ENCODE measurements at places on chromosomes 4 and X.

- DNase-seq: no peak
These were observed 11.3 kb downstream of the TMEM255A start for GRCh38 chrX:120299928-120300327.

GRCh38 chr4:4984186-4984585 lies 35.1 kb downstream of the CYTL1 start:
- DNase-seq: no peak

GRCh38 chr4:109301651-109302360 lies 652 bp downstream of the COL25A1 start:
- DNase-seq: no peak

GRCh38 chr4:24888475-24889344 lies 24.1 kb downstream of the CCDC149 start:
- DNase-seq: no peak

DNA sequence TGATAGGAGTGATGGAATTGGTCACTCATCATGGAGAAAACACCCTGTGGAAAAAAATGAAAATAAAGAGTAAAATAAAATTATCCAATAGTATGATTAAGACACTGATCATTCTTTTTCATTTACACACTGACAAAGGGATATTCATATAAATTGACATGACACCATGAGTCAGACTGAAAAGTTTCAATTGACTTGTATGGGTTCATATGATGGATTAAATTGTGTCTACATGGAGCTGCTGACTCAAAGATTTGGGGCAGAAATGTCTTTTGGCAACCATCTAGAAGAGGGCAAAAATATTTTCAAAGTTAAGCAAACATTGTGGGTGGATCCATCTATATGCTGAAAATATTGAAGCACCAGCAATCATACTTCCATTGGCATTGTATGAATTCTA lies 153.4 kb upstream of the PPP3CA start:
- DNase-seq: no peak

DNA sequence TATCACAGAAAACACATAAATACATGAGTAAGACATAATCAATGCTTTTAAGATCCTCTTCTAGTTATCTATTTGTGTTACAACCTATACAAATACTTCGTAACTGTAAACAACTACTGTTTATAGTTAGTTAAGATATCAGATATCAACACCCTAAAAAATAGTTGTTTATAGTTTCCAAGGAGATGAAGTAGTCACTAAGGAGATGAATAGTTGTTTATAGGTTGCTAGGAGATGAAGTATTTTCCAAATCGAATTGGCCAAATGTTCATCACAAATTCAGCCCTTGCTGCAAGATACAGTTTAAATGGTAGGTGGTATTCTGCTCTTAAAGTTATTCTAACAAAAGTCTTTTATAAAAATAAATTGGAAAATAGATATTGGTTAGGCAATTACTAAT lies 618.2 kb upstream of the PCDH10 start:
- DNase-seq: no peak

GRCh38 chr4:86036736-86037135 lies 323.1 kb downstream of the MAPK10 start:
- DNase-seq: no peak

DNA sequence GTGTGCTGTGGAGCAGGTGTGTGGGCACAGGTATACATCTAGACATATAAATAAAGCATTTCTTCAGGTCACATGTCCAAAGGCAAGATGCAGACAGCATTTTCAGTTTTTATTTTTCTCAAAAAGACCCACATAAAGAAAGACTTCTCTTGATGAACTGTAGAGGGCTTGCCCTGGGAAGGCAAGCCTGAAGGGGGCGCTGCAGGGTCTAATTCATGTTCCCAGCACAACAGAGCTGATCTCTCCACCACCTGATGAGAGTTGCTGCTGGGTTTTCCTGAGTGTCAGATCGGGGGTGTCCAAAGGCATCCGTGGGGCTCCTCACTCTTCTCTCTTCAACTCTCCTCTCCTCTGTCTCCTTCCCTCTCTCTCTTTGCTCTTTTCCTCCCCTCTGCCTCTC lies 26.6 kb downstream of the ADRA2C start:
- no peak for DNase-seq

DNA sequence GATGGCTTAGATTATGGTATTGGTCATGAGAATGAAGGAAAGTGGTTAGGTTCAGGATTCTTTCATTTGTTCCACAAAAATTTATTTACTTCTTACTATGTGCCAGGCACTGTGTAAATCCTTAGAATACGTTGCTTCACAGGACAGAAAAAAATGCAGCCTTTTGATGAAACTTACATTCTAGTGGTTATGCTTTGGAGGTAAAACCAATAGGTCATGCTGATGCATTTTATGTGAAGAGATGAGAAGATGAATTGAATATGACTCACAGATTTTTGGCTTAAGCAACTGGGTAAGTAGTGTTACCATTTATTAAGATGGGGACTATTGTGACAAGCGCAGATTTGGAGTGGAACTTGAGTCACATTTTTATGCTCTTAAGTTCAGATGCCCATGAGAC lies 165.3 kb downstream of the GLRA2 start:
- DNase-seq: no peak

DNA sequence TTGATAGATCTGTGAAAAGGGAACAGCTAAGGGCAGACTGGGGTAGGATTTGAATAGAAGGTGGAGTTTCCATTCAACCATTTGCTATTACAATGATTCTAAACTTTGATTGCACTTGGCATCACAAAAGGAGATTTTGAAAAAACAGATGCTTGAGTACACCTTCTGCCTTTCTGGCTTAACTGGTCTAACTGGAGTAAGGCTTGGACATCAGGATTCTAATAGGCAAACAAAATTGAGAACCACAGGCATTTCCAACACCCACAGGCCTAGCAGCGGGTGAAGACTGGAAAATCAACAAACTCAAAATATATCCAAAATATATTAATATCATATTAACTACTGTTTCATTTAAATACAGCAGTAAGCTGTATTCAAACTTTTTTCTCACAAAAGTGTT lies 1.9 kb upstream of the VEGFC start:
- no peak for DNase-seq

DNA sequence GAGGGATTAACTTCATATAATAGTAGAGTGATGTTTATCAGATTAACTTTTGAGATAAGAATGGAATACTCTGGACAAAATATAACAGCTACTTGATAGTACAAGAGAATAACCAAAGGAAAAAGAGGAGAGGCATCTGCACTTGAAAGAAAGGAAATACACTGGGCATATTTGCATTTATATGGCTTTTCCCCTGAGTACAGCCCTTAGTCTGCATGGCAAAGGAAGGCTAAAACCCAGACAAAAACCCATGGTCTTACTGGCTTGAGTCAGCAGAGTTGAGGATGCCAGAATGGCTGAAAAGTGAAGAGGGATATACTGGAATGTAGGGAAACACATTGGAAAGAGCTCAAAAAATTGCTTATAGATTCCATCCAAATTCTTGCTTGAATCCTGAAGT lies 101.6 kb downstream of the COL4A5 start:
- no peak for DNase-seq

DNA sequence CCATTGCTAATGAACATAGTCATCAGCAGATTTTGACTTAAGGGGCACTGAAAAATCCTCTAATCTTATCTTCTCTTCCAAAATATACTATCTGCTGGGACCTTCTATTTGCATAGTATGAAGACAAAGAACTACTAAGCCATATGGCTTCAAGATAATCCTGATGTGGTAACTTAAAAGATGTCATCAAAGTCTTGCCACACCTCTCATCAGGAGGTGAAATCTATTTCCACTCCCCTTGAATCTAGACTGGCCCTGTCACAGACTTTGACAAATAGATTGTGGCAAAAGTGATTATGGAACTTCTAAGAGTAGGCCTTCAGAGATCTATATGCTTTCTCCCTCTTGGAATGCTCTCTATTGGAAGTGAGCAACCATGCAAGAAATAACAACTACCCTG lies 27.3 kb upstream of the TET2 start:
- DNase-seq: no peak

DNA sequence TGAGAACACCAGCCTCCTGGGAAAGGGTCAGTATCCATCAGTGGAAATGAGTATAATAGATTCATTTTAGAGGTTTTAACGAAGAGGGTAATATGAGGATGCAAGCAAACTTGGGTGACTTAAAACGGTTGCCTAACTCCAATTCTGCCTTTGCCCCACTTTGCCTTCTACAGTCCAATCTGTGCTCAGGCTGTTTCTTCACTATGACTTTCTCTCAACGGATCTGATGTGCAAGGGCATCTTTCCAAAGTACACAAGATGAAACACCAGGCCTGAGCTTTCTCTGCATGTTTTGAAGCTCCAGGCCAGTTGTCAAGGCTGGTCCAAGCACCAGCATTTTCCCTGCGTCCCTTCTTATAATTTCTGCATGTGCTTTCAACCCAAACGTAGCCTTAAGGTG lies 68.0 kb upstream of the TMEM164 start:
- DNase-seq: no peak

GRCh38 chrX:47831788-47832187 lies 4.9 kb upstream of the ZNF81 start:
- DNase-seq: peak; percentile 46

- no peak for DNase-seq
These were observed 68.8 kb upstream of the CLNK start for GRCh38 chr4:10753336-10753735.

GRCh38 chr4:8171984-8172924 lies 13.6 kb upstream of the ABLIM2 start:
- no peak for DNase-seq

DNA sequence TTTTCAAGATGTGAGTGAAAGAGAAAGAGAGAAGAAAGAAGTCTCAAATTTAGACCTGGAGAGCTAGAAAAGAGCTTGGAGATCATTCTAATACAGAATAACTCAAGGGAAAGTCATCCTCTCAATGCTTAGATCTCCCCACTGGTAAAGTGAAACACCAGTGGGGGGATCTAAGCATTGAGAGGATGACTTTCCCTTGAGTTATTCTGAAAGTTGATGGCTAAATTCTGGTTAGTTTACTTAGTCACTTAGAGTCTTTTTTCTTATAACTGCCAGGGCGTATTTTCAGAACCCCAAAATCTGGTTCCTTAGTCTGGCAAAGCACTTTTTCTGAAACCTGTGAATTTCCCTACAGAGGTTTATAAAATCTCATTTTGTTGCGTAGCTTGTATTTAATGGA lies 198.6 kb downstream of the ARHGAP24 start:
- DNase-seq: no peak

DNA sequence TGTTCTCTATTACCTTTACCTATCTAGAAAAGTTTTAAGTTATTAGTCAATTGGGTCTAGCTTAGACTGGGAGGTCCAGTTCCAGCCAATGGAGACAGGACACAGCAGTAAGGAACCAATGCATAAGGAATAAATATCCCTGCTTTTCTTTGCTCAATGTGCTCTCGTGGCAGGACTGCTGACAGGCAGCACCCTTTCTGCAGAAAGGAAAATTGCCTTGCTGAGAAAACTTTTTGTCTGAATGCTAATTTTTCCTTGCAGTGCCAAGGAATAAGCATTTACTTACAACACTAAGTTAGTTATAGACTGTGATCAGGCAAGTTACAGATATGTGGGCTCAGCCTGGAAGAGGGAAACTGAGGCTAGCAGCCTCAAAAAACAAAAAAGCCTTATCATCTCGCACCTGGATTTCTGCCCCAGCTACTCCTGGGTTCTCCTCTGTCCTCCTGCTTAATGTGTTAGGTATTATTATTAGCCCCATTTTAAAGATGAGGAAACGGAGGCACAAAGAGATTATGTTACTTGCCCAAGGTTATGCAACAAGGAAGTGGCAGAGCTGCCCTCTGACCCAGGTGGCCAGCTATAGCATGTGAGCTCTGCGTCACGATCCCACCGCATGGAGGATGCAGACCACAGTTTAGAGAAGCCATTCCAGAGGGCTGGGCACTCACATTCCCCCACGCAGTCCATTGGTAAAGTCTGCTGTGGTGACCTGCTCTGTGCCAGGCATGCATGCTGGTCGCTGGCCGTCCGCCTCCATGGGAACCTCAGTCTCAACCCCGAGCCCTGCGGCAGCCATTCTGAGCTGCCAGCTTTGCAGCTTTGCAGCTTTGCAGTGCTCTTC lies 40.5 kb upstream of the C4orf50 start:
- DNase-seq: no peak

DNA sequence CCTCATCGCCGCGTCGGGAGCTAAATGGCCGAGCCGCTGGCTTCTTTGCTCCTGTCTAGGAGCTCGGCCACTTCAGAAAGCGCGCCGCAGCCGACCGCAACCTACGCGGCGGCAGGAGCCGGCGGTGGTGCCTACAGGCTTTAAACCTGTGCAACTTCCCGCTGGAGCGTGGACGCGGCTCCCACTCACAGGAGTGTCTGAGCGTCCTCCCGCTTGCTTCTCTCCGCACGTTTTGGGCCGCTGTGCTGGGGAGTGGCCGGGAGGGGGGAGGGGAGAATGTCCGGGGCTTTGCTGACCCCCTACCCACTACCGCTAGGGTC lies 1.0 kb downstream of the NHSL2 start:
- peak; percentile 27 for DNase-seq

- DNase-seq: peak; percentile 59
These were observed 21.8 kb upstream of the AREG start for GRCh38 chr4:74423104-74423503.

DNA sequence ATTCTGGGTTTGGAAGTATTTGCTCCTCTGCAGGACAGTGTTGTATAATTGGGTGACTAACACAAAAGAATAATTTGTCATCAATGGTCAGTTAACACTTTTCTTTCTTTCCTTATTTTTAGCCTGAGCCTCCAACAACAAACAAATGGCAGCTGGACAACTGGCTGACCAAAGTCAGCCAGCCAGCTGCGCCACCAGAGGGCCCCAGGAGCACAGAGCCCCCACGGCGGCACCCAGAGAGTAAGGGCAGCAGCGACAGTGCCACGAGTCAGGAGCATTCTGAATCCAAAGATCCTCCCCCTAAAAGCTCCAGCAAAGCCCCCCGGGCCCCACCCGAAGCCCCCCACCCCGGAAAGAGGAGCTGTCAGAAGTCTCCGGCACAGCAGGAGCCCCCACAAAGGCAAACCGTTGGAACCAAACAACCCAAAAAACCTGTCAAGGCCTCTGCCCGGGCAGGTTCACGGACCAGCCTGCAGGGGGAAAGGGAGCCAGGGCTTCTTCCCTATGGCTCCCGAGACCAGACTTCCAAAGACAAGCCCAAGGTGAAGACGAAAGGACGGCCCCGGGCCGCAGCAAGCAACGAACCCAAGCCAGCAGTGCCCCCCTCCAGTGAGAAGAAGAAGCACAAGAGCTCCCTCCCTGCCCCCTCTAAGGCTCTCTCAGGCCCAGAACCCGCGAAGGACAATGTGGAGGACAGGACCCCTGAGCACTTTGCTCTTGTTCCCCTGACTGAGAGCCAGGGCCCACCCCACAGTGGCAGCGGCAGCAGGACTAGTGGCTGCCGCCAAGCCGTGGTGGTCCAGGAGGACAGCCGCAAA lies 106.0 kb downstream of the KLHL8 start:
- peak; percentile 49 for DNase-seq

DNA sequence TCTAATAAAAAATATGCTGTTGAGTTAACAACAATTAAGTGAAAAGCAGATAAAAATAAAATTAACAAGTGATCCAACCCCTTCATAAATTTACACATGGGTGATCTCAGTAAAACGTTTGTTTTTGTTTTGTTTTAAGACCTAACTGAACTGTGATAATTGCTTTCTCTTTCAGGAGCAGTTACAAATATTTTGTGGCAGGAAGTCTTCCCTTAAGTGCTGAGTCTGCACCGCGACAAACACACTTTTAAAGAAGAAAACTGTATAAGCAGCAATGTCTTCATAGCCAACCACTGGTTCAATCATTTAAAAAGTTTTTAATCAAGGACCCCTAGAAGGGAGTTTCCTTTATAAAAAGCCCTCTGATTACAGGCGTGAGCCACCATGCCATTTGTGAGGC lies 53.7 kb upstream of the NFKB1 start:
- no peak for DNase-seq

- DNase-seq: no peak
These were observed 19.2 kb upstream of the WFS1 start for GRCh38 chr4:6250235-6250983.
